ENCODE measurements at places on chromosomes 1 and 21.
A peak's percentile ranks its signal among the peaks of the same experiment; 100 is the strongest.

DNA sequence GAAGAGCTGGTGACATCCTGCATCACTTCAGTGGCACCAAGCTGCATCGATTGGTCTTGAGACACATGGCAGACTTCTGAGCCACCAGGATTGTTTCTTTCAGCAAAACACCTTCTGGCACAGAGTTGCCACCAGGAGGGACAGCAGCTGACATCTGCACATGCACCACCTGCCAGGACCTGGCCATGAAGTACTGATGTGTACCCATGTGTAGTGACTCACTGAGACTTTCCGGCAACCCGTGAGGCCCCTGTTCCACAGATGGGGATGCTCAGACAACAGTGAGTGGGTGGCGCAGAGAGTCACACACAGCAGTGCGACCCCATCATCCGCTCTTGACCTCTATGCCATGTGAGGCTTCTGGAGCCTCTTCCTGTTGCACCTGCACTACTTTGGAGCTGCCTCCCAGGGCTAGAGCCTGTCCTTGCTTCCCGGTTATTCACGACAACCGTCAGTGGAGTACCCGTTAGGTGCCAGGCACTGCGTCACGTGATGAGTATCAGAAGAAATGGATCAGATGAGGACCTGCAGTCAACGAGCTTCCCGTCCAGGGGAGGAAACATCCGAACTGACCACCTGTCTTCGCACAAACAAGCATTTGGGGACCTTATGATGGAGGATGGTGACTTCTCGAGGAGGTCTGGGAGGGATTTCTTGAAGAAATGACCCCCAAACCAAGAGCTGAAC, 80.5 kb upstream of the VAMP3 start:
- no peak for DNase-seq

DNA sequence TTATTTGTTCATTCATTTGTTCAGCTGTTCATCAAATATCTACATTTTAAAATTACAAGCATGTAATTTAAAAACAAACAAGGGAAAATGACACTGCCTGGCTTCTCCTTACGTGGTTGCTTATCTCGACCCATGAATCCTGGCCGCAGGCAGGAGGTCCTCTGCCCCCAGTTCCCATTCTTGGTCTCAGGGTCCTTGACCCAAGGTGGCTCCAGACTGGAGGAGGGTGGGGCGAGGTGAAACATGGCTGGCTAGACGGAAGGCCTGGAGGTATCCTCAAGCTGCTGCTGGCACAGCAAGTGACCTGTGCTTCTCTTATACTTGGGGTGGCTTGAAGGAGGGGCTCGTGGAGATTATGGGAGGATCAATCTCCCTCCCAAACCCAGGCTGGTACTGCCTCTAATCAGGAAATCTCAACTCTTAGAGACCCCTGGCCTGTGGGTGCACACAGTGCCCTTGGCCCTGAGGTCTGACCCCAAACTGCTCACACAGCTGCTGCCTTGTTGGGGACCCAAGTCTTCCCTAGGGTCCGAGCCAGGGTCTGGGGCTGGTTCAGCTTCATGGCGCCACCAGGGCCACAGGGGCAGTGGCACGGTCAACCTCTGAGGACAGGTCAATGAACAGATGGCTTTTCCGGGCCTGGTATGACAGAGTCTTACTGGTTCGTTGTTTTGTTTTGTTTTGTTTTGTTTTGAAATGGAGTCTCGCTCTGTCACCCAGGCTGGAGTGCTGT, 63.7 kb downstream of the SCCPDH start:
- no peak for DNase-seq

- no peak for DNase-seq
Observed at GRCh38 chr1:62781841-62782543, 1.9 kb upstream of the ATG4C start.

DNA sequence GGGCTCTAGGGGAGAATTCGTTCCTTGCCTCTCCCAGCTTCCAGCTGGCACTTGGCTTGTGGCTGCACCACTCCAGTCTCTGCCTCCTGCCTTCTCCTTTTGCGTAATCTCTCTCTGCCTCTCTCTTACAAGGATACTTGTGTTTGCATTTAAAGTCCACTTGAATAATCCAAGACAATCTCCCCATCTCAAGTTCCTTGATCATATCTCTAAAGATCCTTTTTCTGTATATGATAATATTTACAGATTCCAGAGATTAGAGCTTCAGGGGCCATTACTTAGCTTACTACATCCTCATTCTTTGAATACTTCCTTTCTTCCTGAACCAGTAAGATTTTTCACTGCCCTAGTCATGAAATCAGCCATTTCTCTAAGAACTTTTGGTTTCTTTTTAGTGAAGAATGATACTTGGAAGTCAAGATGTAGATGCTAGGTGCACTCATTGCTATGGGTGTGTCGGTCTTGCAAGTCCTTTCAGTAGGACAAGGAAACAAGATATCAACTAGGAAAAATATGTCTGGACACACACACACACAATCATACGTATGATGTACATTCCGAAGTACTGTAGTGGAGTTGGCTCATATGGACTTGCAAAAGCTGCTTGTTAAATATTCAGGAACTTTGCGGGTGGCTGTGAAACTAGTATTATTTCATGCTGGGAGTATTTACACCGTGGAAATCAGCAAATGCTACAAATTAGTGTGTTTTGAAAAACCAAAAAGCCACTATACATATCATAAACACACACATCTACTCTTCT, 20.8 kb upstream of the RLF start:
- DNase-seq, result peak; percentile 73

- no peak for DNase-seq
Observed at GRCh38 chr1:166307261-166308188, 140.7 kb upstream of the FAM78B start.

- no peak for DNase-seq
Observed at GRCh38 chr1:183353597-183353996, 64.6 kb downstream of the NMNAT2 start.

GRCh38 chr1:234495231-234495990, 16.4 kb upstream of the TARBP1 start:
- peak; percentile 80 for DNase-seq

- DNase-seq, result no peak
Observed at GRCh38 chr1:86233403-86233802, 76.8 kb upstream of the COL24A1 start.

GRCh38 chr1:109793486-109794318, 30.0 kb upstream of the EPS8L3 start:
- DNase-seq, result no peak

DNA sequence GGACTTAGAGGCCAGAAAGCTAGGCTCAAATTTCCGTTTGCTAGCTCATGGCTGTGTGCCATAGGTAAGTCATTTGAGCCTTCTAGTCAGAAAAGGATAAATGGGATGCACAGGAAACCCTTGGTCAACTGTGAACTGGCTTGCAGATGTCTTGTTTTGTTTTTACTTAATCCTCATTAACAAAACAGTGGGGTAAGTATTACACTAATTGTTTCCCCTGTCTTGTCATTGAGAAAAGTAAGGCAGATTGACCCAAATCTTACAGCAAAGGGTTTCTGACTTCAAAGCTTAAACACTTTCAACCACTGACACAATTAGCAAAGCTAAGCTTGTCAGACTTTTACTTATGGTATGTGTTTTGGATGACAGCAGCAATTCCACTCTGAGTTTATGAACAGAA, 291.3 kb downstream of the NTNG1 start:
- DNase-seq, result no peak

DNA sequence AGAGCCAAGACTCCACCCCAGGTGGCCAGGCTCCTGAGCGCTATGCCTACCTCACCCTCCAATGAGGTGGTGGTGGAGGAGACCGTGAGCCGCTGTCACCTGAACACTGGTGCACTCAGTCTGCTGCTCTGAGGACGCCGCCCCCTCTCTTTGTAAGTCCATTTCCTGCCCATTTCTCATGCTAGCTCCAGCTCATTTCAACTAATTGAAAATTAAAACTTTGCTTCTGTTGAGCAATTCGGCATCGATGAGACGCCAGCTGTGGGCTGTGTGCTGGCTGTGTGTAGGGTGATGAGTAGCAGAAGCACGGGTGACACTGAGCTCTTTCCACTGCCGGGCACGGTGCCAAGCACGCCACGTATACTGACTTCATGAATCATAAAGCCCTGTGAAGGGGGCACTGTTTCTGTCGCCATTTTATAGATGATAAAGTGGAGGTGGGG, 11.2 kb downstream of the TNFRSF1B start:
- DNase-seq, result peak; percentile 46

- DNase-seq, result peak; percentile 45
Observed at GRCh38 chr1:244436336-244437085, 15.2 kb downstream of the ADSS2 start.

DNA sequence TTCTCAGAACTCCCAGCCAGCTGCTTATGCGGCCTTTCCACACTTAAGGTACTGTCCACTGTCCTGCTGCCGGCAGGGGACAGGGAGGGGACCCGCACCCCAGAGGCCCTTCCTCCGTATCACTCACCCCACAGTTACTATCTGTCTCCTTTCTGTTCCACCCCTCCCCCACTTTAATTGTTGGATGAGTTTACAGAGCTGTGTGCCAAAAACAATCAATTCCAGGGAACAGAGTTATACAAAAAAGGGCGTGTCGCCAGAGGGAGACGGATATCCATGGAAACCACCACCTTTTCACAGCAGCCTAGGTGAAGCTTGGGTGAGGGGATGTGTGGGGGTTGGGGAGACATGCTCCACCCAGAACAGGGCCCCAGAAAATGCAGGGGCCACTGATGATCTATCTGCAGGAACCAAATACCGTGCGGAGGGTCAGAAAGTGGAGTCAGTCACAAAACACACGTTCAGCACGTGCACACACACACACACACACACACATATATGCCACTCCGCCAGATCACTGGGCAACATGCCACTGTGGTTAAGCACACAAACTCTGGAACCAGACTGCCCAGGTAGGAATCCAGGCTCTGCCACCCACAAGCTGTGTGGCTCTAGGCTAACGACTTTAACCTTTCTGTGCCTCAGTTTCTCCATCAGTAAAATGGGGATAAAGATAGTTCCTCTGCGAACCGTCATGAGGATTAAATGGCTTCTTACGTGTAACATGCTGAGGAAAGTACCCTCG, 30.5 kb downstream of the CASZ1 start:
- DNase-seq, result no peak

DNA sequence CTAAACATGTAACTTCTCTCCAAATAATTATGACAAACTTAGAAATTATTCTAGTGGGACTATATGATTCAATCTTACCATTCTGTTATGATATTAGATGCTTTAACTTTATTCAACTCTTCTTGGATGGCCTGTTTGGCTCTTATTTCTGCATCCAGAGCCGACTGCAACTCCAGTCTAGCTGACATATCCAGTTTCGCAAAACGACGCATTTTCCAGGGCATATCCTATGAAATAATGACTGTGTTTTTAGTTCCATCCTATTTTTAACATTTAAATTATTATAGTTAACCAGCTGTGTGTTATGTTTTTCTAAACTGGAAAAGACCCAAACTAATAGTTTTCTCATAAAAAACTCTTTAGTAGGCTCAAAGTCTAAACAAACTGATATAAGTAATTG, 133.7 kb downstream of the COQ8A start:
- no peak for DNase-seq

GRCh38 chr1:85295006-85295431, 18.6 kb upstream of the BCL10 start:
- DNase-seq, result no peak

DNA sequence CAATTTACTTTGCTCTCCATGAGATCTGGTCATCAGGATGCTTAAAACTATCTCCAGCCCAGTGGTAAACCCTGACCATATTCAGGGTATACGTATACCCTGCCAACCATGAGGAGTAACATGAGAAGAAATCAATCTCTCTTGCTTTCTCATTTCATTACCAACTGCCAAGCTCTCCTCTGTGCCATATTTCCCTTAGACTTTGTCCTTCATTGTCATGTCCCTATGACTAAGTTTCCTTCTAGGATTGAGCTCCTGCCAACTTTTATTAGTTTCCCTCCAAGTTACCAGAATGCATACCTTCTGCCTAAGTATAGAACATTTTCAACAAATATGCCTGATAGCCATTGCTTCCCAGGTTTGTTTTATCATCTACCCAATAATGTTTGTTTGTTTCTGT, 1113.9 kb upstream of the B3GALT2 start:
- DNase-seq, result no peak

DNA sequence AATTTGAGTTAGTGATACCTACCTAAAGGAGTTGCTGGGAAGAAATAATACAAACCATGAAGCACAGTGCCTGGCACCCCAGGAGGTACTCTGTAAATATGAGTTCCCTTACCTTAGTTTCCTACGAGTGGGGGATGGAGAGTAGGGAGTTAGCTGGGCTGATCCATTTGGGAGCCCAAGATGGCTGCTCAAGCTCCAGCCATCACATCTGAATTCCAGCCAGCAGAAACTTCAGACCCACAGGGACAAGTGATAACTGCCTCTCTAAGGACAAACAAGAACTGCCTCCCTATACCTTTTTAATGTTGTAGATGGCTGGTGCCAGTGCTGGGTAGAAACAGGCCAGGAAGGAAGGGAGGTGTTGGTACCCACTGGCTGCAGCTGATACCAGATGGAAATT, 22.7 kb downstream of the HTR6 start:
- DNase-seq, result no peak

GRCh38 chr1:192153276-192153675, 5.0 kb upstream of the RGS18 start:
- DNase-seq, result peak; percentile 21

DNA sequence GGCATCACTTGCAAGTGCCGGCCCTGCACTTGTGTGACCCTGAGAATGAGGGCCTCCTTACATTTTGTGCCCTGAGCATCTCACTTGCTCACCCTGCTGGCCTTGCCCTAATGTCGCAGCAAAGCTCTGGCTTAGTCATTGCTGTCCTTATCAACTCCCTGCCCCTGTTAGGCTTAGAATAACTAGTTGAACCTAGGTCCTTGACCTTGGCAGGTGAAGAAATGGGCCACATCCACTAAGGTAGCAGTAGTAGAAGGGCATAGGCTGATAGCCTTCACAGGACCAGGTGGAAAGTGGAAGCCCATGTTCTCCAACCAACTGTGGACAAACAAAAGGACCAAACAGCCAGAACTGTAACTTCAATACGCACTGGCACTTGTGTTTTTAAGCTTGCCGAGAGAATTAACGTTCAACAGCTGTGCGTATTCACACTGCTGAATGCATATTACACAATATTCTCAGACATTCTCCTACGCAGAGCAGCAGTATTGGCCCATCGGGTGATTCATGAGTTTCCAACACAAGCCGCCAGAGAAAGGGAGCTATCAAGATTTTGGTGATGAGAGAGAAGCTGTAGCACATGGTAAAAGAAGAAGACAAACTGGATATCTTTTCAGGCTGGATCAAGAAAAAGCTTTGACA, 27.7 kb upstream of the PTGFRN start:
- peak; percentile 89 for DNase-seq
